ENCODE measurements at places on chromosomes 1 and 21. TPM values are rescaled to one million over a fixed set of nuclear protein-coding genes. Genes with fewer than 3 reads are reported as not detected.

- DNase-seq = no peak
Observed at GRCh38 chr1:85290826-85291225, 14.4 kb upstream of the BCL10 start.

DNA sequence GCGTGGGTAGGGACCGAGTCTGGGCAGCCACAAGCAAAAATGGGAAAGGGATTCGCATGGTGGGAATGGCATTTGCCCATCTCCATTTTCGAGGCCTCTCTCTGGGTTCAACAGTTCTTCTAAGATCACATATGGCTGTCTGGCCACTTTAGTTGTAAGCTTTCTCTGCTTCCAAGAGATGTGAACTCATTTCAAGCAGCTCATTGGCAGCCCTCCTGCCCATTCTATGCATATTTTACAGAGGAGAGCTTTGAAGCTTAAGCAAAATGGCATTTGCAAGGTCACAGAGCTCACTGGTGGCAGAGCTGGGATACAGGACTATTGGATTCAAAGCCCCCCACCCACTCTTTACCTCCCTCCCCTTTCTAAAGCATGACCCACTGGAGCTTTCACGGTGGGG lies 93.7 kb downstream of the HHIPL2 start:
- no peak for DNase-seq

DNA sequence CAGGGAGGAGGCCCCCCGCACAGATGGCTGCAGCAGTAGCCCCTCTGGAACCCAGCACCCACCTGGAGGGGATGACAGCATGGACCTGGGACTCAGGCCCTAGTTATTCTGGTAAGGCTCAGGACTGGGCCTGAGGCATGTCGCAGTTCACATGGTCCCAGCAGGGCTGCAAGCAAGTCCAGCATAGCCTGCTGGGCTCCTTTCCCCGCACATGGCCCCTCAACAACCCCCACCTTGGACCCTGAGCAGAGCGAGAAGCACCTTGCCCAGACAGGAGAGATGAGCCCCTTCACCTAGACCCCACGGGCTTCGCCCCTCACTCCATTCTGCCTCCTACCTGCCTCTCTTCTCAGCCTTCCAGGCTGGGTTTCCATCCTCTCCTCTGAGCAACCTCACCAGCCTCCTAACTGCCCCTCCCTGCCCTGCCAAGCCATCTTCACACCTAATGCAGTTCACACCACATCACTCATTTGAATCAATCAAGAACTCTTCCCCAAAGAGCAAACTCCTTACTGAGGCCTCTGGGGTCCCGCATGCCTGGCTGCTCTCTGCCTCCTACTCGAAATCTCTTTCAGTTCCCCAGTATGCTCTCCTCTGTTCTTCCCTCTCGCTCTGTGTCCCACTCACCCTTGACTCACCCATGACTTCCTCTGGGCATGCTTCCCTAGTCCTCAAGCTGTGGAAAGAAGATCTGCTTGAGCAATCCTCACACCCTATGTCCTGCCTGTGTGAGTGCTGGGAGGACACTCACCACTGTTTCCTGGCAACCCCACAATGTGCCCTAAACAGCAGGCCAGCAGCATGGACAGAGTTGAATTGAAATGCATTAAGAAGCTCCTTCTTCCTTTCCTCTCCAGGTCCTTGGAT lies 9.4 kb upstream of the THEMIS2 start:
- DNase-seq = peak; percentile 41

GRCh38 chr1:108708691-108709660 lies 3.7 kb upstream of the FNDC7 start:
- peak; percentile 38 for DNase-seq

Gene GNG4
- total RNA-seq = not detected

Gene CA6
- total RNA-seq = not detected

GRCh38 chr1:218524526-218524925 lies 179.4 kb downstream of the TGFB2 start:
- DNase-seq = no peak

DNA sequence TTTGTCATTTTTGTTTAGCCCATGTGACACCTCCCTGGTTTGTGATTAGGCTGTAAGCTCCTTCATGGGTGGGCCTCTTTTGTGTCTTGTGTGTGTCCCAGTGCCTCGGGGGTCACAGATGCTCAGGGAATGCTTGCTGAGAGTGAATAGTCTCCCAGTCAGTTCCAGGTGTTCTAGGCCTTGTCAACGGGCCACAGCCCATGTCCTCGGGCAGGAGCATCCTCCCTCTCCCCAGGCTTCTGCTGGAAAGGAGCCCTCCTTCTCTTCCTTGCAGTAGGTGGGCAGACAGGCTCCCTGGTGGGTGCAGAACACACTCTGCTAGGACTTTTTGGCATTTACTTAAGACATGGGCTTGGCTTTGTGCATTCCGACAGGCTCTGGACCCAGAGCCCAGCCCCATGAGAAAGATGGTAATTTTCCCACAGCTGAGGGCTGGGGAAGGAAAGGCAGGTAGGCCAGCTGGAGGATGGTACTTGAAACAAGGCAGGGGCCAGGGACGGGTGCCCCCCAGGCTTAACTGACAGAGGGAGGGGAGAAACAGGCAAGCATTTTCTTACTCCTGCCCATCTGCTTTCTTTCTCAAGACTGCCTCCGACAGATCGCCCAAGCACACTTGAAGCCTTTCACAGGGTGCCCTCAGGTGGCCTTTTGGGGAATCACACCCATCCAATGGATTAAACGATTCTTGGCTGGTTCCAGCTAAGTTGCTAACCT lies 7.1 kb upstream of the CPLANE2 start:
- DNase-seq = peak; percentile 84

Gene NBPF4
- total RNA-seq = not detected

Gene LIN28A
- not detected for total RNA-seq

Gene CAPN9
- not detected for total RNA-seq

DNA sequence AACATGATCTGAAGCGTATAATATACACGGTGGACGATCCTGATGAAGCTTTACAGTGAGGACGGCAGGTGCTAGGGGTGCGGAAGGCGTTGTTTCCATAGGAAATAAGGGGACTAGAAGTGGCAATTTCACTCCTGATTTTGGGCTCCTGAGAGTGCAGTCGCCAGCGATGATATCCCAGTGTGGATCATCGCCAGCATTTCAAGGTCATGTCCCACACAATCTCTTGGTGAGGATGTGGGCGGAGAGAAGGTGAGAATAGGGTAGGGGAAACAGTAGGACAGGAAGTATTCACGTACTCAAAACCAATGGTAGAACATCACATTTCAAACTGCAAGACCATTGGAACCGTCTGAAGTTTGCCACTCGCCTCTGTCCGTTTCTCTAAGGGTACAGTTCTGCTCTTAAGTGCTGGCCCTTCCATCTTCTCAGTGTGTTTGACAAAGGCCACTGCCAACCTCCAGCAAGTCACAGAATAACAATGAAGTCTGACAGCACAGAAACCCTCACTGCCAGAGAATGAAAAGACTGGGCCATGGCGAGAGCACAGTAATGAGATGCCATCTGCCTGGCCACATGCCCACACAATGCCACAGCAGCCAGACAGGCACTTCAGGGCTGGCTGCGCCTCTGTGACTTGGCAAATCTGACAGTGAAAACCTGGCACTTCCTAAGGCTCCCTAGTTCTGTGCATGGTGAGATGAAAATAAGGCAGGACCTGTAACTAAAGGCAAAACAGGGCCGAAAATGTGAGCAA lies 27.9 kb downstream of the PCSK9 start:
- DNase-seq = no peak

DNA sequence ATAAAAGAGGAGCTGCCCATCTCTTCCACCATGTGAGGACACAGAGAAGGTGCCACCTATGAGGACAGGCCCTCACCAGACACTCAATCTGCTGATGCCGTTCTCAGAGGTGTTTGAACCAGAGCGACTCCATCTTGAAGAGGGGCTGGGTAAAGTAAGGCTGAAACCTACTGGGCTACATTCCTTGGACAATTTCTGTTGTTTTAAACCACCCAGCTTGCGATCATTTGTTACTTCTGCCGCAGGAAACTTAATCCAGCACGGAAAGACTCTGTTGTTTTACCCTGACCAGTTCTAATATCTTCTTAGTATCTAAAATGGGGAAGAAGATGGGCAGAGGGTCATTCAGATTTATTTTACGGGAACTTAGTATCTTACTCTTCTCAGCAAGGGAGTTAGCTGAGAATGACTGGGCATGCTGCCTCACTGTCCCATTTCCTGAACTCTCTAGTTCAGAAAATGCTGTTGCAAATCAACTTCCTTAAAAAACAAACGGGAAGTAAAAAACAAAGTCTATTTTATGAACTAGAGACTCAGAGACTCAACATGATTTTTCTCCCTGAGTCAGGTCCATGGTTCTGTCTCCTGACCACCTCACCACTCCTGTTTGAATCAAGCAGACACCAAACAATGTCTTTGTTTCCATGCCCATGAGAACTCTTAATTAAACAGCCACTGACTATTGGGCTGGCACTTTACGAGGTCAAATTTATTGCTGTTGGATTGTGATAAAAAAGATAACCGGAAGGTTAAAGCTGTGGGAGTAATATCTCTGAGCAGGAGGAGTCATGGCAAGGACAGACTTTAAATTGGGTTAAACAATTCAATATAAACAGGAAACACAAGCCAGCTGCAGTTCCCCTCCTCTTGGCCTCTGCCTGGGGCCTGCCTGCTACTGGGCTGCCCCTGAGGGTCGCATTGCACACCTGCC lies 23.8 kb upstream of the IFNAR1 start:
- peak; percentile 76 for DNase-seq

DNA sequence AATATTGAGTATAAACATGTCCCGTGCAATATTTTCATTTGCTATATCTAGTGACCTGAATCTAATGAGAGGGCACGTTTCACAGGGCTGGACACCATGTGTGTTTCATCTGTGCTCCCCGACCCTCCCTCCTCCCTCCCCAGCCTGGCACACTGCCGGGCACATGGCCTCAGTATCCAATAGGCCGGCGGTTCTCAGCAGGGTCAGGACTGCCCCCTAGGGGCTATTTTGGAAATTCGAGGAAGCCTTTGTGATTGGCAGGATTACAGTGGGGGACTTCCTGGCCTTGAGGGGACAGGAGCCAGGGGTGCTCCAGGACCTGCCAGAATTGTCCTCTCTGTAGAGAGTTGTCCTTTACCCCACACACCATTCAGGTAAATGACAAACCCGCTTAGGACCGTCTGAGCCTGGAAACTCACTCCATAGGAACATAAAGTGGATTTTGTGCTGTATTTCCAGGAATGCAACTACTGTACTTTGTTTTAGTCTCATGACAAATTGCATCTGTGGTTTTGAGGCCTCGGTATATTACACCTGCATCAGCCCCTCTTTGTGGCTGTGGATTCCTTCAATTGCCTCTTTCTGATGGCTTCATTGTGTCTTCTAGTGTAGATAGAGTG lies 109.5 kb upstream of the SIM2 start:
- DNase-seq = peak; percentile 72

GRCh38 chr1:198932351-198932991 lies 293.6 kb downstream of the PTPRC start:
- peak; percentile 45 for DNase-seq

GRCh38 chr1:175599212-175599705 lies 144.1 kb downstream of the TNR start:
- DNase-seq = peak; percentile 80

GRCh38 chr1:37177230-37177864 lies 143.0 kb upstream of the GRIK3 start:
- DNase-seq = peak; percentile 50

Gene RGS7
- not detected for total RNA-seq

DNA sequence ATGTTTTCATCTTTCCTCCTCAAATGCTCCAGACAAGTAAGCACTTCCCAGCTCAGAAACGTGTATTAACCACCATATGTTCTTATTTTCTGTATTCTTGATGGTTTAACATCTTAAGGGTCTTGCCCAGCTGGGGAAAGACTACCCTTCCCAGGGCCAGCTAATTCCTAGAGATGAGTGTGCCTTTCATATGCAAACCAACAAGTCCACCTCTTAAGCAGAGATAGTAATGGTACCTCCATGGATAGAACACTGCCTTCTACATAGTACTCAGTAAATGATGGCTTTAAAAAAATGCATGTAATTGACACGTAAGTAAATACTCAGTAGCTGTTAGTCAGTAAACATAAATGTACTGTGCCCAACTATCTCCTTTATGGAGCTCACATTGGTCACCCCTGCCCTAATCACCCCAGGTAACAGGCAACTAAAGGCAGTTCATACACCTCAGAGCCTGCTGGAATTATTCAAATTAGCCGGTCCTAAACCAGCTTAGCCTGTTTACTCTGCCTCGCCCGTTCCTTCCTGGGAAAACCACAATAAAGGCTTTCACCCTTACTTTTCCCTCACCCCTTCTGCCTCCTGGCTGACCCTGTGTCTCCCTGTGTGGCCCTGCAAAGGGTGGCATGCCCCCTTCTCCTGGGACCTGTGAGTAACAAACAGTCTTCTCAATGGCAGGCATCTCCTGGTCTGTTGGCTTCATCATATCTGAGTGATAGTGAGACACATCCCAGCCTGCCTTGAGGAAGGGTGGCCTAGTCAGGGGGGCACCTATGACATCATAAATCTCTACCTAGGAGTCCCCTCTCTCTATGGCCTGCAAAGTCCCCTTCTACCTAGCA lies 40.1 kb upstream of the KLHDC7A start:
- no peak for DNase-seq

- no peak for DNase-seq
Observed at GRCh38 chr1:10803971-10804820, 7.8 kb upstream of the CASZ1 start.

- DNase-seq = no peak
Observed at GRCh38 chr1:21669258-21670058, at the start of gene RAP1GAP. TSS of gene RAP1GAP (minus strand) at chr1:21669357. CDS start at chr1:21620032, 49,325 bp downstream.

- no peak for DNase-seq
Observed at GRCh38 chr1:68322837-68323687, 90.7 kb upstream of the WLS start.

GRCh38 chr21:33261635-33262034 lies 4.5 kb upstream of the IL10RB start:
- DNase-seq = peak; percentile 32

DNA sequence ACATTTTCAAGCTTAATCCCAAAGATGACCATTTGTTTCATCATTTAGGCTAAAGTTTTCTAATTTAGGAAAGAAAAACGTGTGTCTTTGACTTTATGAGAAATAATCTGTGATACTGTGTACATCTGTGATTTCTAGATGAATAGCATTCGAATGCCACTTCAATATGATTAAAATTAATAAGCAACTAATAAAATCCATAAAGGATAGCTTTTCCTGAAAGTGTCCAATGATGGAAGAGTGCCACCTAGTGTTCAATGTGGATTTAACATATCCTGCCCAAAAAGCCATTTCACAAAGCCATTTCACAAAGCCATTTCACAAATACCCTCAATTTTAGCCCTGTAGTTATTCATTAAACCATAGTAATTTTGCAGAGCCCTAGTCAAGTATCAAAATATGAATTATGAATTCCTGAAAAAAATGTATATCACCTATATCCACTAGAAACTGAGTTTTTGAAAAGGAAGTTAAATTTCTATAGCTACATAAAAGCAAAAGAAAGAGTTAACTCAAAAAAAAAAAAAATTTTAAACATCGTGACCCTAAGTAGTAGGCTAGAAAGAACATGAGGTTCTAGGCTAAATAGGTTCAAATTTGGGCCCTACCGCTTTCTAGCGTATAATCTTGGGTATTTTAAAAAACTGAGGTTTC lies 19.1 kb downstream of the NME7 start:
- peak; percentile 66 for DNase-seq

GRCh38 chr1:45924736-45925135 lies 121.3 kb downstream of the MAST2 start:
- no peak for DNase-seq

- DNase-seq = peak; percentile 87
Observed at GRCh38 chr1:110872366-110872744, 593 bp upstream of the CD53 start.

Gene MFAP2
- not detected for total RNA-seq

Measured in OCI-LY7 (cell line).